CD4-positive, alpha-beta T cell treated with Interleukin-15 for 4 hours (primary cell): ENCODE measurements at places on chromosomes 16 and 17.

GRCh38 chr16:67242138-67242730 lies 5.0 kb downstream of the FHOD1 start:
- no peak for DNase-seq

DNA sequence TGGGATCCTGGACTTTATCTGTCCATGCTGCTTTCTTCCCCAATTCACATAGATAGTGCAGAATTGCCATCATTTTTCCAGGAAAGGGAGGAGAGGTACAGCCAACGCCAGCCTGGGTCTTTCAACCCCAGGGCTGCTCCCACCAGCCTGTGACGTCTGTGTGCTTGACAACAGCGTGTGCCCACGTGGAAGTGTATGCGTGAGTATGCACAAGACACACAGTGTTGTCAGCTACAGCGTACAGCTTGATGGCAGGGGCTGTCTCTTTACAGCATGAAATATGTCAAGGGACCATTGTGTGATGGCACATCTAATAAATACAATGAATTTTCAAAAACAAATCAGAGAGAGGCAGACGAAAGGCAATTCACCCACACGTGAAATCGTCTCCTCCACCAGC lies 62.3 kb downstream of the GSG1L start:
- DNase-seq, result no peak

GRCh38 chr17:60817192-60817591 lies 139.5 kb downstream of the BCAS3 start:
- DNase-seq, result no peak

DNA sequence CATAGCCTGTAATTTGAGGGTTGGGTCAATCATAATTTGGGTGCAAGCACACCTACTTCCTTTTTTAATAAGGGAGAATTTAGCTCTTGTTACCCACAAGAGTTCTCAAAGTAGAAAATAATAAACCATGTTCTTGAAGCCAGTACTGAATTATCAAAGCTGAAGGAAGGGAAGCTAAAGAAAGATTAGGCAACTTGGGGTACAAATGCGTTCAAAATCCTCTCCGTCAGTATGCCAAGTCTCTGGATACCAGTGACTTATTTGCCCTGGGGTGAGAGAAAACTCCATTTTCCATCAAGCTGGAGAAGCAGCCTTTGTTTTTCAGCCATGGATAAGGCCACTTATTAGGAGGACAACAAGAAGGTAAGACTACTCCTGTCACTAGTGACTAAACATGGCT lies 23.5 kb upstream of the DHRS13 start:
- no peak for DNase-seq

GRCh38 chr17:60151355-60151754 lies 1.6 kb downstream of the CA4 start:
- no peak for DNase-seq

DNA sequence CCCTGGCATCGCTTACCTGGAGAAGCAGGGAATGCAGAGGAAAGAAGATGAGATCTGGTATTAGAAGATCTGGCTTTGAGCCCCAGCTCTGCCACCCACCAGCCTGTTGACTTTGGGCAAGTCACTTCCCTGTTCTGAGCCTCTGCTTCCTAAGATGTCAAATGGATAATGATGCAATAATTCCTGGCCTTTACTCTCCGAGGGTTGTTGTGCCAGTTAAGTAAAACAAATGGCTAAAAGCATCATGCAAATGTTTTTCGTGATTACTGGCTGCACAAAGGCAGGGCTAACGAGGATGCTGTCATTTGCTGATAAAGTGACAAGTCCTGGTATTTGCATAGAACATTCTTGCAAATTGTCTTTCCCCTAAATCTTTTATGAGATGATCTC lies 1.3 kb upstream of the ZNF821 start:
- no peak for DNase-seq

DNA sequence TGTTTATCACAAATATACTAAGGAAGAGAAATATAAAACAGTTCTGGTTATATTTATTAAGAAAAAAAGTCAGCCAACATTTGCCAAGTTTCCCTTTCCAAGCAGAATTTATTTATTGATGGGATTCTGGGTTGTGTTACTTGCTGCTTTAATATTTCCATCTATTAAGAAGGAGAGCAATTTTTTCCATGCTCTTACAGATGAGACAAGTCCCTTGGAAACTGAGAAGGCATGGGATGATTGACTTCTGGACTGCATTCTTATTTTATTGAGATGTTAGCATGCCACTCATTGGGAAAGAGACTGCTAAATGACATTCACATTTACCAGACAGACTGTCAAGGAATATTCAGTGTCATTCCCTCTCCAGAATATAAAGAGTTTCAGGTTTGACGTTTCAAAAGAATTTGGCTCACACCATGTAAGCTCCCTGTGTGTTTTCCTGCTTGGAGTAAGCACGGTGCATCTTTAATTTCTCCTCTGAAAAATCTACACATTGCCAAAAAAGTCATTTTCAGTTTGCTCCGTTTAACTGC lies 1565.2 kb upstream of the GOT2 start:
- DNase-seq, result no peak

GRCh38 chr17:29048440-29049368 lies 5.8 kb downstream of the PIPOX start:
- DNase-seq, result no peak

DNA sequence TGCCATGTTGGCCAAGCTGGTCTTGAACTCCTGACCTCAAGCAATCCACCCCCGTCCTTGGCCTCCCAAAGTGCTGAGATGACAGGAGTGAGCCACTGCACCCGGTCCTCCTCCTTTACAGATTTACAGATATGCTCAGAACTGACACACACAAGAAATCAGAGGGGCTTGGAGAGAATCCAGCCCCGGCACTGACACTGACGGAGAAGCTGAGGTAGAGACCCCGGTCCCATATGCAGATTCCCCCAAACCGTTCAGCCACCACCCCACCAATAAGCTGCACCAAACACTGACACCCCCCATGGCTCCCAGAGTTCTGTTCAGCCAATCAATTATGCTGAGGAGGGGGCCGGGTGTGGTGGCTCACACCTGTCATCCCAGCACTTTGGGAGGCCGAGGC lies 141.1 kb upstream of the RPH3AL start:
- no peak for DNase-seq

DNA sequence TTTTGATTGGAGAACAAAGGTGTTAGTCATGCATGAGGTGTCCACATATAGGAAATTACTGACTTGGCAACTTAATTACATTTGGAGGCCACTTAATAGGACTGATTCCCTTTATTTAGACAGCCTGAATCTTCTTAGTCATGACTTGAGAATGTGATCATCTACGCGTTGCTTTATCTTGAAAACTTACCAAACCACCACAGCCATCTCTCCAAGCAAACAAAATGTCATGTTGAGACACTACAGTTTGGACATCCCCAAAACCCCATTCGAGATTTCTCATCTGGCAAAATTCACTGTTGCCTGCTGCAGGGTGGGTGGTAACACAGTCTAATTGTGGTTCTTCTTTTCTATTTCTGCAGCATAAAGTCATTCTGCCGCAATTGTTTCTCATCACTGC lies 176.5 kb upstream of the CDH5 start:
- no peak for DNase-seq

- no peak for DNase-seq
These were observed 20.3 kb upstream of the ZFPM1 start for GRCh38 chr16:88432753-88433152.

GRCh38 chr16:9092282-9092977 lies 986 bp downstream of the HAPSTR1 start:
- peak; percentile 37 for DNase-seq

GRCh38 chr17:17890773-17891759 lies 54.3 kb upstream of the SREBF1 start:
- peak; percentile 39 for DNase-seq

GRCh38 chr16:55480228-55480655 lies 1.2 kb downstream of the MMP2 start:
- no peak for DNase-seq

GRCh38 chr17:80822021-80822699 lies 169.5 kb upstream of the CHMP6 start:
- no peak for DNase-seq

DNA sequence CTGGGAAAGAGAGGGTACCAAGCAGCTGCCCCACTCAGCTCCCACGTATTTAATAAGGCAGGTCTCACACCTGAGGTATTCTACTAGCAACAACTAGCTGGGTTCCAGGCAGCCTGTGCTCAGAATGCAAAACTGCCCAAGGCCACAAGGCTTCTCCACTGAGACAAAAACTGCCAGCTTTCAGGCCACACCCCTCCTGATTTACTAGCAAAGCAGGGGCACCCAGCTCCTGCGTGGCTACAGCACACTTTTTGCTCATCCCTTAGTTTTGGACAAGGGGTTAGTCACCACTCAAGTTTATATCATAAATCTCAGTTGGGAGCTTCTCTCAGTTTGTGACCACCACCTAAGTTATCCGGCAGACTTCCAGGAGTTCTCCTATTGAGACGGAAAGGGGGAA lies 494.6 kb downstream of the CDH11 start:
- no peak for DNase-seq

DNA sequence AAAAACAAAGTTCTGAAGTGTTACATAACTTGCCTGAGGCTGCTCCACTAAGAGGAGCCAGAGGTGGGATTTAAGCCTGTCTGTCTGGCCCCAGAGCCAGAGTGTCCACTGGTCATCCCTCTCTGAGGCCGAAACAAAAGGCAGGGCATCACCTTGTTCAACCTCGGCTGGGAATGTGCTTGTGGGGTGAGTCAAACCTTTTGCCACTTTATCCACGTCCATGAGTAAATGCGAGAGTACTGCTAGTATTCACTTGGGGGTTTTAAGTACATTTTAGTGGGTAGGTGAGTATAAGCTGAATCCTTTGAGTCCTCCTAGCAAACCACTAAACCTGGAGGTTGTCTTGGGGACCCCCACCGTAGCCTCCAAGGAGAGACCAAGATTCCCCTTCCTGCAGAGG lies 103.5 kb downstream of the STX8 start:
- no peak for DNase-seq

GRCh38 chr16:87927195-87927562 lies 9.2 kb downstream of the CA5A start:
- DNase-seq, result no peak

DNA sequence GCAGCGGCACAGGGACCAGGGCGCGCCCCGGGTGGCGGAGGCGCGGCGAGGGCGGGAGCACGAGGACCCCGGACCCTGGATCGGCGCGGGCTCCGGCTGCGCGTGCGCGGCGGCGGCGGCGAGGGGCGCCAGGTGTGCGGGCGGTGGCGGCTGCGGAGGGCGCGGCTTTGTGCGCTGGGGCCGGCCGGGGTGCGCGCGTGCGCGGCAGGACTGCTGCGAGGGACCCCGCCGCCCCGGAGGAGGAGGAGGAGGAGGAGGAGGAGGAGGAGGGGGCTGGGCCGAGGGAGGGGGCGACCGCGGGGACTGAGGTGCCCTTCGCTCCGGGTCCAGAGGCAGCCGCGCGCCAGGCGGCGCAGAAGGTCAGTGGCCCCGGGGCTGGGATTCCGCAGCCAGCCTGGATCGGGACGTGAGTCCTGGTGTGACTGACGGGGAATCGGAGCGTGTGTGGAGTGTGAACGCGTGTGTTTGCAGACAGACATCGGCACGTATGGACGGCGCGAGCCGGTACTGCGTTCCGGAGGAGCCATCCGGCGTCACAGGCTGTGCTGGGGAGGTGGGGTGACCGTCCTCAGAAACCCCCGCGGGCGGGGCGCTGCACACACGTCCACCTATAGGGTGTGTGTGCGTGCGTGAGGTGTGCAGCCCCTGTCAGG lies 19.5 kb upstream of the RAP1GAP2 start:
- DNase-seq, result no peak

DNA sequence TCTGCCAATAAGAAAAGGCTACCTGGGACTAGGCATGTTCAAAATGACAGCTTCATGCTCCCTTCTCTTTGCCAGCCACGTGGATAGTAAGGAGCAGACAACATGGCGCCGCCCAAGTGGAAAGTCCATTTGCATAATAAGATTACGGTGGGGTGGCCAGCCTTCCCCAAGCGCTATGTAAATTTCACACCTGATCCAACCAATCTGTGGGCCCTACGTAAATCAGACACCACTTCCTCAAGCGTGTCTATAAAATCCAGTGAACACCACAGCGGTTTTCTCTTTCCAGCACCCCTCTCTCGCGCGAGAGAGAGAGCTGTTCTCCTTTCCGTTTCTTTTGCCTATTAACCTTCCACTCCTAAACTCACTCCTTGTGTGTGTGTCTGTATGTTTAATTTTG lies 140.3 kb upstream of the ERCC4 start:
- DNase-seq, result no peak

GRCh38 chr17:52709724-52710123 lies 551.2 kb upstream of the CA10 start:
- DNase-seq, result no peak

GRCh38 chr16:35744084-35744483 lies 2284.7 kb downstream of the TP53TG3F start:
- DNase-seq, result no peak

GRCh38 chr16:3388325-3388724 lies 12.5 kb downstream of the ZSCAN32 start:
- no peak for DNase-seq

GRCh38 chr17:44333371-44333770 lies 8.7 kb upstream of the SLC25A39 start:
- no peak for DNase-seq

- DNase-seq, result peak; percentile 93
These were observed 519 bp downstream of the DDX5 start for GRCh38 chr17:64505340-64506200.

DNA sequence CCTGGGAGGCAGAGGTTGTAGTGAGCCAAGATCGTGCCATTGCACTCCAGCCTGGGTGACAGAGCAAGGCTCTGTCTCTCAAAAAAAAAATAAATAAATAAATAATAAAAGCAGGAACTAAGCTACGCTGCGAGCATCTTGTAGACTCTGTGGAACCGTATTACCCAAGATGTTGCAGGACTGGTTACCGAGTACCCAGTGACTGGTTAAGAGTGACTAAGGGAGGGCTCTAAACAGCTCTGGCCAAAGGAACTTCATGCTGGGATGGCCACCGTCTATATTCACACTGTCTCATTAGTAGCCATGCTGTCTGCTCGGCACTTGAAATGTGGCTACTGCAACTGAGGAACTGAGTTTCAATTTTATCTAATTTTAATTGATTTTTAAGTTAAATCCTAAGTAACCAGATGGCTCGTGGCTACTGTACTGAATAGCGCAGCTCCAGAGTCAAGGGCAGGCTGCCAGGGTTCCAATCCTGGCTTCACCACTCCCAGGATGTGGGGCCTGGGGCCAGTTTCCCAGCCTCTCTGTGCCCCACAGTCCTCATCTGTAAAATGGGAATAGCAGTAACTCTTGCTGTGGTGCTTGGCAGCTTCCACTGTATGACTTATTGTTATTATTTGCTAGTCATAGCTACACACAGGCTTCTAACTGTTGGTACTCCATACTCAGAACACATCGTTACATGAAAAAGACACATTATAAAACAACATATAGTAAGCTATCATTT lies 3.0 kb downstream of the NTAN1 start:
- DNase-seq, result no peak

- no peak for DNase-seq
These were observed 4.3 kb upstream of the RHBDL3 start for GRCh38 chr17:32261417-32261736.

GRCh38 chr16:27690608-27691007 lies 140.7 kb downstream of the KATNIP start:
- DNase-seq, result peak; percentile 4

DNA sequence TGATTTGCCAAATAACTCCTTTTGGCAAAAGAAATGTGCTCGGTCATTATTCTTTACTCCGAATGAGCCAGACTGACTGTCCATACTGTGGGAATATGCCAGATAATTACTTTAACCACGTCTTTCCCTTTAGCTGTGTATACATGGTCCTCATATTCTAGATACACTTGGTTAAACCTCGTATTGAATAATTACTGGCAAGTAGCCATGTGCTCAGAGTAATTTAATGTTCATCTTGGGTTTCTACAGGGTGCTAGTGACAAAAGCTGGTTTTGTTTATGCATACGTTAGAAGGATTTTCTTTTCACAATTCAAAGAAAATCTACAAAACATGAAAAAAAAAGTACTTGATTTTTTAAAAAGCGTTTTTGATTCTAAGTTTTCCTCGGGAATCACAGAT lies 540.3 kb downstream of the KCNJ2 start:
- no peak for DNase-seq
